Motor neuron (in vitro differentiated cells): ENCODE measurements at places on chromosomes 5 and 9. TPM values are rescaled to one million over a fixed set of nuclear protein-coding genes. Genes with fewer than 3 reads are reported as not detected.

The CCDC180 gene
- 2.0 and 3.1 TPM in 2 replicates for total RNA-seq

The SLC36A2 gene
- 0.21 TPM in 1 of 2 replicates, not detected in the other for total RNA-seq

The FAM163B gene
- 0.66 TPM in 1 of 2 replicates, not detected in the other for total RNA-seq

The ADGRV1 gene
- total RNA-seq: 92.4 and 146 TPM in 2 replicates

The ZNF189 gene
- 21.2 and 22.8 TPM in 2 replicates for total RNA-seq

The RALGPS1 gene
- 9.3 and 9.8 TPM in 2 replicates for total RNA-seq

The NR4A3 gene
- 23.1 and 30.9 TPM in 2 replicates for total RNA-seq

The MCC gene
- 28.3 and 31.3 TPM in 2 replicates for total RNA-seq

The SLC34A3 gene
- total RNA-seq: 0.21 TPM in 1 of 2 replicates, not detected in the other

The GIN1 gene
- 9.9 and 12.7 TPM in 2 replicates for total RNA-seq

The TRAPPC13 gene
- 23.4 and 23.5 TPM in 2 replicates for total RNA-seq

The NDUFS6 gene
- 49.5 and 65.7 TPM in 2 replicates for total RNA-seq

DNA sequence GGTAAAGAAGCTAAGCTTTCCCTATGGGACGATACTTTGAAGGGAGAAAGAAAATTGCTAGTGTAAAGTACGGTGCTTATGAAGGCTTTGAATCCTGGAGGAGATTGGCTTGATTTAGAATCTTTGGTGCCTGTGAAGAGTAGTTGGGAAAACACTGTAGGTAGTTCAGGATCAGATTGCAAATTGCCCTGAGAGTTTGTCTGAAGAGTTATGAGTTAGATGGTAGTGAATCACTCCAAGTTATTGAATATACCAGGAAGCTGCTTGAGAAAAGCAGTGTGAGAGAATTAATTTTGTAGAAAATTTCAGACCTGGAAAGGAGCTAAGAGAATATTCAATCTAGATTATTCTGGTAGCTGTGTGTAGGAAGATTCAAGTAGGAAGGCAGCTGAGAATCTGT, 11.5 kb downstream of the MAN2A1 start:
- no peak for ATAC-seq

DNA sequence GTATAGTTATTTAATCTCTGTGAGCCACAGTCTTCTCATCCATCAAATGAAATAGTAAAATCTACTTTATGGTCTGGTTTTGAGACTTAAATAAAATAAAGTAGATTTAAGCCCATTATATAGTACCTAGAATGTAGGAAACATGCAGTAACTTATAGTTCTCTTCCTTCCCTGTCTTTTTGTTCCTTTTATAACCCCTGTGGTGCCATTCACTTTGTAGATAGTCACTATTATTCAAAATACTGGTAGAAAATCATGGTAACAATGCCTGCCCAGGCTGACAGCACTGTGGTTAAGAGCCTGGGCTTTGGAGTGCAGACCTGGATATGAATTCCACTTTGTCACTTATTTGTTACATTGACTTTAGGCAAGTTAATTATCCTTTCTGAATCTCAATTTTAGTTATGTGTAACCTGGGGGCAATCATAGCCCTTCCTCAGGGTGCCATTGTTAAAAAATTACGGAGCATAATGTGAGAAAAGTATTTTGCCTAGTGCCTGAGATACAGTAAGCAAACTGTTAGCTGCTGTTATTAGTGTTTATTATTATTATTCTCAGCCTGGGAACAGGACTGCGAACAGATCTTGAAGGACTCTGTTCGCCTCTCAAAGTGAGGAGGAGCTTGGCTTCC, 100.4 kb downstream of the RALGPS1 start:
- no peak for ATAC-seq

DNA sequence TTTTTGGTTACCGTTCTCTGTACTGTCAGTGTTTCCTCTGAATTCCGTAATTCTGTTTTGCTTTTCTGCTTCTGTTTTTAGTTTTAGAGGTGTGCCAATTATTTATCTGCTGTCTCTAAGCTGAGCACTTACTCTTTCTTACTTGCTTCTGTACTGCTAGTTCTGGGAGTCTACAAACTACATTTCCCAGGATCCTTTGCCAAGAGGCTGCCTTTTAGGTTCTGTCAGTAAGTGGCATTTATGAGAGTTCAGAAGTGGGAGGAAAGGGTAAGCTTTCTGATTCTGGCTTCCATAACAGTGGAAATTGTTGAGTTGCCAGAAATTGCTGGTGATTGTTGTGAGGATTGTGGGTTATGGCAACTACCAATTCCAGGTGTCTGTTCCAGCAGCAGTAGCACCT, 102.4 kb downstream of the OSTF1 start:
- ATAC-seq: no peak

DNA sequence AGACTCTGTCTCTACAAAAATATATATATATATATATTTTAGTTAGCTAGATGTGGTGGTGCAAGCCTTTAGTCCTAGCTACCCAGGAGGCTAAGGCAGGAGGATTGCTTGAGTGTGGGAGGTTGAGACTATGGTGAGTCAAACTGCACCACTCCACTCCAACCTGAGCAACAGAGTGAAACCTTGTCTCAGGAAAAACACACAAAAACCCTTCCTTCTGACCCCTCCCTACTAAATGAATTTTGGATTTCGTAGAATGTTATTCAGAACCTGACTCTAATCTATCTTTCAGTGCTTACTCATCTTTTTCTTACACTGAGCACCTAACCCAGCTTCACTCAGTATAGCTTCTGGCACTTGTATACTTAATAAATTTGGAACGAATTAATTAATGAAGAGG, 35.2 kb upstream of the IL7R start:
- no peak for ATAC-seq

GRCh38 chr5:124232515-124232914, 513.9 kb downstream of the ZNF608 start:
- no peak for ATAC-seq

DNA sequence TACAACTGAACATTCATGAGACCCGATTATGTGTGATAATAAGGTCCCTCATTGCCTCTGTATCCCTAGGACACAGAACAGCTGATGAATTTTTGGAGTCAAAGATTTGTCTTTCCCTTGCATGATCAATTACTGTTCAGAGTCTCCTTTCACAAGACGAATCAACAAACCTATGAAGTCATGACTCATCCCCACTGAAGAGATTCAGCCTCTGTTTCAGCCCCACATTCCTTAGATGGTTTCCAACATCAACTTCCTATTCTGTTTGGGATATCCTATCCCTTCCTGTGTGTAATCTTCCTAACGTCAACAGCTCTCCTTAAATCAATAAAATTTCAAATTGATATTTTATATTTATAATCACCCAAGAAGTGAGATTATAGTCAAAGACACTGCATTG, 199.0 kb downstream of the DNAH5 start:
- ATAC-seq: no peak

- no peak for ATAC-seq
These were observed 213.8 kb downstream of the ARHGAP26 start for GRCh38 chr5:142984011-142984410.

DNA sequence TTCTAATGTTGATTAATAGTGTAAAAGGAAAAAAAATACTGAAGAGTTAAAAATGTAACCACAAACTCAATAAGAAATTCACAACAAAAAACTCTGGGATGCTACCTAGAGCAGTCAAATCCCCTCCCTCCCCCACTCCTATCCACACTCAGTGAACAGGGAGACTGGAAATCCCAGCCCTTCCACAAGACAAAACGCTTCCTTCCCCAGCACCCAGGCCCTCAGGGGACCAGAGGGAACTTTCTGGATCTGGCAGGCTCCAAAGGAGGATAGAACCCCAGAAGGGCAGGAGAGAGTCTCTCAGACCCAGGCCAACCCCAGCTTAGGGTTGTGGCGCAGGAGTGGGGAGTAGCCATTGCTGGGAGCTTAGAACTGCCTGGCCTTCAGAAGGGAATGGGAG, 55.0 kb downstream of the DCP2 start:
- no peak for ATAC-seq
